ENCODE measurements at places on chromosomes 3 and 15.

- DNase-seq, result no peak
These were observed 253.1 kb upstream of the TRIM42 start for GRCh38 chr3:140424726-140425125.

GRCh38 chr3:61535826-61536225, 25.5 kb upstream of the PTPRG start:
- DNase-seq, result no peak

- no peak for DNase-seq
These were observed 43.6 kb upstream of the MGLL start for GRCh38 chr3:127865941-127866340.

DNA sequence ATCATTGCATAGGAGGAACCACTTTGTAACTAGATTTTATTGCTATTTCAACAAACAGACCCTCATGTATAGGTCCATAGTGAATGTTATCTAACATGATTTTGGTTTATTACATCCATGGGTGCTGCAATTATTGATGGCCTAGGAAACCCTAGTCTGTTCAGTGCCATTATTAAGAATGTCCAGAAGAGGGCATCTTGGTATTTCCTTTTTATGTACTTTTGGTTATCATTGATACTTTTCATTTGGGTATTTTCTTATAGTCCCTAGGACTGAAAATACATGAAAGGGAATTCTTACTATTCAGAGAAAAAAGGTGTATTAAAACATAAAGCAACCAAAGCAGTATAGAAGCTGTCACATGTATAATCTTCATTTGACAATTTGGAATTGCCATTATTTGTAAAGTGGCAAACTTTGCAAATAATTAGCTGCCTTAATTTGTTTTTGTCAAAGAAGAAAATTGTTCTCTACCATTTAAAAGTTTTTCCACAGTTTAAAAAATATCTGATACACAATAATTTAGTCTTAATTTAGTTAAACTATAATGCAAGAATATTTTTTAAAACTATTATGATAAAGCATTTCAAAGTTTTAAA, 48.7 kb downstream of the CNOT10 start:
- DNase-seq, result no peak

DNA sequence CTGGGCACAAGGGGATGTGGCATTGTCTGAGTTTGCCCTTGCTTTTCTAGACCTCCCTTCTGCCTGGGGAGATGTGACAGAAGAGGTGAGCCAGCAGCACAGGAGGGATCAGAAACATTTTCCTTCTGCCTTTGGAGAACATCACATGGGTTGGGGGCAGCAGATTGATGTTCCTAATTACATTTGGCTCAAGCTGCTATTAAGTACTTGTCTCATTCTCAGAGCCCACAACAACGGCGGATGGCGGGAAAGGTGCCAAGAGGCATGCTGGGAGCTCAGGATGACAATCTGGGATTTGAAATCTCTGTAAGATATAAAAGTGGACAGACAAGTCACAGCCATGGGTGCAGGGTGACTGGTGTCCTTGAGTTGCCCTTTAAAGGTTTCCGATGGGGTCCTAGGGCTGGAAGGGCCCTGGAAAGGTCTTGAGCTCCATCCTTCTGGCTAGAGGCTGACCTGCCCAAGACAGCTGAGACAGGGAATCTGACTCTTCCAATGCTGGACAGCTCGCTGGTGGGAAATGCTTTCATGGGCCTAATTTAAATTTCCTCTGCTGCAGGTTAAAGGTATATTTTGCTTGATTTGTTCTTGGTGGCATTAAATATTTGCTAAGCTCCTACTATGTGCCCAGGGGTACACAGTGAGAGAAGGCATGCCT, 2.4 kb upstream of the CORO2B start:
- no peak for DNase-seq

- DNase-seq, result no peak
These were observed 85.0 kb upstream of the PLXNA1 start for GRCh38 chr3:126897943-126898342.

DNA sequence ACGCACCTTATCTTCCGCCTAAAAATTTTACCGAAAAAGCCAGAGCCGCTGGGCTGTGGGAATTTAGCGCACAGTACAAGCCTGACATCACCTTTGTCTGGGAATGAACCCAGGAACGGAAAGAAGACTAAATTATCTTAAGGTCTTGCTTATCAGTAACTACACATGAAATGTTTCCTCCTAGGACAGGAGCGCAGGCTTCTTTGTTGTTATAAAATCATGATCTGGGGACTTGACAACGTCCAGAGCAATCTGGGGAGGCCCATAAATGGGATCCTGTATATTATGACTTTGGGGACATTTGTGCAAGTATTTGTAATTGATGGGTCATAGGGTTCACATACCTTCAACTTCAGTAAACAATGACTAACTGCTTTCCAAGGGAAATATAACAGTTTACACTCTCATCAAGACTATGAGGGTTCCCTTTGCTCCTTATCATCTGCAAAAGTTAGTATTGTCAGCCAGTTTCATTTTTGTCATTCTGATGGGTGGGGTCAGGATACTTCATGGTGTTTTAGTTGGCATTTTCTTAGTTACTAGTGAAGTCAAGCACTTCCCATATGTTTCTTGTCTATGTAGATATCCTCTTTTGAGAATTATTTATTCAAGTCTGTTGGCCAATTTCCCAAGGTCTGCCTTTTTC, 213.9 kb upstream of the PFN2 start:
- no peak for DNase-seq

DNA sequence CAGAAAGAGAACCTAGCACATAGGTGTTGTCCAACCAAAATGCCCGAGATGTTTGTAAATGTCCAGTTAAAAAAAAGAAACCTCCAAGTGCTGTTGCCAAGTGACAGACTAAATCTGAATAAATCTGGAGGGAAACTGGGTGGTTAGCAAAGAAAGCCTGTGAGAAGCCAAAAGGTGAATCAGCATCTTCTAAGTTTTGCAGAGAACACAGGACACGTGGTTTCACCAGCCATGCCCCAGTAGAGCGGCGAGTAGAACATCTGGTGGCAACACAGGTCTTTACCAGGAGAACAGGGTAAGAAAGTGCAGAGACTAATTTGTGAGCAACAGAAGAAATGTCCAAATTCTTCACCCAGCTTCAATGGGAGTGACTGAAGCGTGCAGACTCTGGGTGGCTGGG, 986.0 kb downstream of the ROBO2 start:
- DNase-seq, result no peak

GRCh38 chr15:62798536-62798935, 244.0 kb upstream of the TPM1 start:
- DNase-seq, result no peak

- no peak for DNase-seq
These were observed 95.4 kb upstream of the CADPS start for GRCh38 chr3:62970648-62971047.

DNA sequence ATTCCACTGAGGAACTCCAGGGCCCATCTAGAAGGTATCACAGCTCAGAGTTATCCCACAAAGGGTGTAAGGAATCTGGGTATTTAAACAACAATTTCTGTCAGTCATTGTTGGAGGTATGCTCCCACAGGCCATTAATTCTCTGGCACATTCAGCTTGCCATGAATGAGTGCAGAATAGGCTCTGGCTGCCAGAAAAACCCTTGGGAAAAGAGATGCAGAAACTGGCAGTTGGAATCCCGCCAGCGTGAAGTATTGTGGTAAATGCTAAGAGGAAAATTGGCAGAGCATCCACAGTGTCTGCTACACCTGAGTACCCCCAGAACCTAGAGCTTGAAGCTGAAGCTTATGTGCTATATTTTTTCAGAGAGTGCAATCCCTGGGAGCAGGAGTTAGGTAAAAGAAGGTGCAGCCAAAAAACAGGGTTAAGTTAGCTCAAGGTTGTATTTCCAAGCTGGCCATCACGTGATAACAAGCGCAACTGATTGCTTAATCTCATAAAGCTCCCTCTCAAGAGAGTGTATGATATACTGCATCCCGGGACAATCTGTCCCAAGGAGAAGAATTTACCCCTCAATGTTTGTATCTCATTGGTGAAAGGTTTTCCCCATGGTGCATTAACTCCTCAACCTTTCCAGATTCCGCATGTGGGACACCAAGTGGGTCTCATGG, 94.2 kb upstream of the ACP3 start:
- no peak for DNase-seq

- no peak for DNase-seq
These were observed 20.1 kb downstream of the EID1 start for GRCh38 chr15:48898032-48898431.

DNA sequence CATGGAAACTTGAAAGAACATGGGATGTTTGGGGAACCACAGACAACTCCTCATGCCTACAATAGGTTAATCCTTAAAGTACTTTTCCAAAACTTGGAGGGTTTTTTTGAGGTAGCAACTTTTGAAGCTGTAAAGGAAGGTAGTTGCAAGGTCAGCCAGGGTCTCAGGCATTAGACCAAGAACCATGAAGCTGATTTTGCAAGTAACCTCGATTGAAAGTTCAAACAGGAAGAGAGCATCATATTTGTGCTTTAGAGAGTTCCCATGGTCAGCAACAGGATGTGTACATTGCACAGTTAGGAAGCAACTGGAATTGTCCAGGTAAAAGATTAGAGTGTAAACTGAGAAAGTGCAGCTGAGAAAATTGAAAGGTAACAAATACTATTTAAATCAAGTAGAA, 199.8 kb upstream of the NR2F2 start:
- DNase-seq, result no peak

DNA sequence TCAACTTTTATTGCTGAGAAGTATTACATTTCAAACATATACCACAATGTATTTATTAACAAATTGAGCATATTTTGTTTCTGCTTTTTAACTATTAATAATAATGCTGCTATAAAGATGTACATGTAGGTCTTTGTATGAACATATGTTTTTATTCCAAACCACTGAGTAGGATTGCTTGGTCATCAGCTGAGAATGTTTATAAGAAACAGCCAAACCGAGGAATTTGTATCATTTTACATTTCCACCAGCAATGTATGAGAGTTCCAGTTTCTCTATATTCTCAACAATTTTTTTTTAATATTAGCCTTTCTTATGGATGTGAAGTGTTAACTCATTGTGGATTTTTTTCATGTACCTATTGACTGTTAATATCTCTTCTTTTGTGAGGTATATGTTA, 119.5 kb upstream of the MDFIC2 start:
- DNase-seq, result no peak

DNA sequence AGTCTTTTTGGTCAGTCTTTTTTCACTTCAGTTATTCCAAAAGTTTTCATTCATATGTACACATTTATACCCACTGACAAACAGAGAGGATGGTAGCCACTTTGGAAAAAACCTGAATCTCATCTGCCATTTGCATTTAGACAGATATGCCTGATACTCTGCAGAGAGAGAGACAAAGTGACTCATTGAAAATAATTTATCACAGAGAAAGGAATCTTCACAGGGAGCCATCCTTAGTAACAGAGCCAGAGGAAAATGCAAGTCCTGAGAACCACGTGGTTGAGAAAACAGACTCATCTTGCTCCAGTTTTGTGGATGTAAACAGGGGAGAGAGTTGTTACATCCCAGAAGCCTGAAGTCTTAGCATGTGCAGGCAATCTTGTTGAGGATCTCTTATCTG, 28.2 kb upstream of the PLAAT1 start:
- DNase-seq, result no peak

- no peak for DNase-seq
These were observed 22.7 kb upstream of the KNG1 start for GRCh38 chr3:186694288-186695032.

DNA sequence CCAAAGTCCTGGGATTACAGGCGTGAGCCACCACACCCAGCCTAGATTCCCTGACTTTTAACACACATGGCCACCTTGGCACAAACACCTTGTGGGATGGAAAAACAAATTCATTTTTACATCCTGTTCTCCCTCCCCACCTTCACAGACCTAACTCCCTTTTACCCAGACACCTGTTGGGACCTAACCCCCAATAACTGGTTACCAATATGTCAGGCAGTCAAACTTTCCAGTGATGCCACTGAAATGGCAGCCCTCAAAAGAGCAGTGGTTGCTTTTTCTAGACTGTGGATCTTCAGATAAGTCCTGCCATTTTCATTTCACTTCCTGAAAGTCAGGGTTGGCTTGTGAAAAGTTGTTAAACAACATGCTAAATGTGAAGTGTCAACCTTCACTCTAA, 34.9 kb downstream of the SIN3A start:
- no peak for DNase-seq

- no peak for DNase-seq
These were observed 104.7 kb downstream of the OSBPL10 start for GRCh38 chr3:31876331-31876730.

GRCh38 chr3:49134471-49135265, 1.8 kb upstream of the LAMB2 start:
- DNase-seq, result no peak

DNA sequence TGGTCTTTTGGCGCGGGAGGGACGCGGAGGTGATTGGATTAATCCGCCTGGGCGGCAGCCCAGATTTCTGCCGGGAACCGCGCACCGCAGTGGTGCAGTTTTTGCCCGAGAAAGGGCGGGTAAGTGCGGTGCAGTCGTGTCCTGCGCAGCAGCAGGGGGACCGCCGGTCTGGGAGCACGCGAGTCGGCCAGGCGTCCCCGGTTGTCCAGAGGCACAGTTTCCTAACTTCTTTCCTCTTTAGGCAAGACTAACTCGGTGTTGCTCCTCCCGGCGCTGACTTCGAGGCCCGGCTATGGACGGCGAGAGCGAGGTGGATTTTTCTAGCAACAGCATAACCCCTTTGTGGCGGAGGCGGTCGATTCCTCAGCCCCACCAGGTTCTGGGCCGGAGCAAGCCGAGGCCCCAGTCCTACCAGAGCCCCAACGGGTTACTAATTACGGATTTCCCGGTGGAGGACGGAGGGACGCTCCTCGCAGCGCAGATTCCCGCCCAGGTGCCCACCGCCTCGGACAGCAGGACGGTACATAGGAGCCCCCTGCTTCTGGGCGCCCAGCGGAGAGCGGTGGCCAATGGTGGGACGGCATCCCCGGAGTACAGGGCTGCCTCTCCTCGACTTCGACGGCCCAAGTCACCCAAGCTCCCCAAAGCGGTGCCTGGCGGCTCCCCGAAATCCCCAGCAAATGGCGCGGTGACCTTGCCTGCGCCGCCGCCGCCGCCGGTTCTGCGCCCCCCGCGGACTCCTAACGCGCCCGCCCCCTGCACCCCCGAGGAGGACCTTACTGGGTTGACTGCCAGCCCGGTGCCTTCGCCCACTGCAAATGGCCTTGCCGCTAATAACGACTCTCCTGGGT, 736 bp downstream of the ARHGEF26 start:
- no peak for DNase-seq

All from left renal pelvis (tissue), 4 donors.